ENCODE measurements at places on chromosomes 2 and 18. TPM values are rescaled to one million over a fixed set of nuclear protein-coding genes. Genes with fewer than 3 reads are reported as not detected.

Gene DSG4
- not detected for total RNA-seq

Gene SH3RF3
- total RNA-seq, result 24.2 TPM

Gene ZAP70
- total RNA-seq, result not detected

Gene SCN1A
- 11.5 TPM for total RNA-seq
